ENCODE measurements at places on chromosomes 2 and 18.

DNA sequence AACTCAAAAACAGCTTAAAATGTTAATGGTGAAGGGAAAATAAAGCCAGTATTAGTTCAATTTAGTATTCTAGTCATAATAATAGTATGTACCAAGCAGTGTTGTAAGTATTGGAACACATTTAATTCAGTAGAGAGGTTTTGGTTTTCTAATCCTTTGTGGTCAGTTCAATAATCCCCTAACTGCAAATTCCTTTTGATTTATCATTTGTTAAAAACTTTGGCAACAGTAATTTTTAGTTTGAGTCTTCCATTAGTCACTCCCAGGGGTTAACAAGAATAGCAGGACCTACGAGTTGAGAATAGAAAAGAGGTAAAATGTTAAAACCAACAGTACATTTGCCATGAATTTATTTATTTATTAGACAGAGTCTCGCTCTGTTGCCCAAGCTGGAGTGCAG, 10.7 kb downstream of the MRPL44 start:
- DNase-seq: no peak

- no peak for DNase-seq
Measured at GRCh38 chr18:58241877-58242276, 197.9 kb downstream of the NEDD4L start.

DNA sequence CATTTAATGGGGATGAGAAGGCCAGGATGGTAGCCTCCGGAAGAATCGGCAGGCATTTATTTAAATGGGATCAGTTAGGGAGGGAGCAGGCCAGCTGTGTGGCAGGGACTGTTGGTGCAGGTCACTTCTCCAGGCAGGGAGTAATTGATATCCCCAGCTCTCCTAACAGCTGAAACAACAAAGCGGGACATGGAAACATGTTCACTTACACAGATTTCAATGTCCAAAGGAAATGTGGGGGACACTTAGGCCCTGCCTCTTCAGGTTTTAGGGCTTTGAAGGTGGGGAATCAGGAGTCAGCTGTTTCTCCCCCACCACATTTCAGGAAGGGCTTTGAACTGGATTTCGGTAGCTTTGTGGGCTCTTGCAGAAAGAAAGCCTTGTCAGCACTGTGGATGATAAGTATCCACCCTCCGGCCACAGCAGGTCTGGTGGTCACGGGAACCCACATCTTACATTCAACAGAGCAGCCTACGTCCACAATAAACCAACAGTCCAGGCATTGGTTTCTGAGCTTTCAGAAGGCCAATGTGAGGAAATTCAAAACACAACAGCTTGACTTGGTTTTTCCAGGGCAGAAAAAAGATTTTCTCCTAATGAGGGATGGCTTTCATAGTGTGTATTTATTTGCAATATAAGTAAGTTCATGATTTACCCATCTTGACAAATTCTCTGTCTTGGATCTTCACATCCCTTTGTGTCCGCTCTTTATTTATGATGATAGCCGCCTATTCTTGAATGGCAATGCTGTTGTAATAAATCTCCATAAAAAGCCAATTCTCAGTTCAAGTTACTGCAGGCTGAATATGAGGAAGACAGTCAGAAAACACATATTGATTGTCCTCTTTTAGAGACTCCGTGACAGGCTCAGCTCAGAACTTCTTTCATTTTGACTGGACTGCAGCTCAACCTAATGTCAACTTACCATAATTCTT, 96.6 kb upstream of the NRP2 start:
- no peak for DNase-seq

DNA sequence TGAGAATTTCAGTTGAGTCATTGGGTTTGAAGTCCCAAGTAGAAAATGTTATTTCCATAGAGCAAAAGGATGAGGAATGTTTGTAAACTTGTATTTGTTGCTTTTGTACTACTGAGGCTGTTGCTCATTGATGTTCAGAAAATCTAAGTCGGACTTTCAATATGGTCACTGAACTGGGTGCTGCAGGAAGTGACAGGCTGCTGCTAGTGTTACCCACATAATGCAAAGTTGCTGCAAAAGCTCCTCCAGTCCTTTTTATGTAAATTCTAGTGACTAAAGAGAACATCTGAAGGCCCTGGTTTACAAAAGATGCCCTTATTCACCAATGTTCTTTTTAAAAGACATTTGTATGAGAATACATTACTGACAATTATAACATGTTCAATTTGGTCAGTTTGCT, 131.1 kb upstream of the FAM98A start:
- no peak for DNase-seq

DNA sequence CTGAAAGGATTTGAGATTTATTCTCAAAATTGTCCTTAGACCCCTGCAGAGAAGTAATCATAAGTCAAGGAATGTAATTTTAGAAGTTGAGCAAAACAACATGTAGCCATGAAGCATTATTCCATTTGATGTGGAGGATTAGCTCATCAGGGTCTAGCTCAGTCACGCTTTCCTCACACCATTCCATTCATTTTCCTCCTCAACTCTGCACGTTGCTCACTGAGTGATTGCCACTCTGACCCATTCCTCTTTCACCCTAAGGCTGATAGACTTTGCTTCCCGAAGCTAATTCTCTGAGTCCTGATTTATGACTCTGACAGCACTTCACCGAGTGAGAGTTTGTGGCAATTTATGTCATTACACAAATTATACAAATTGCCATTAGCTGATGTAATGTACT, 820.6 kb upstream of the PIK3C3 start:
- no peak for DNase-seq

- no peak for DNase-seq
Measured at GRCh38 chr2:51899643-51900042, 867.7 kb upstream of the NRXN1 start.

DNA sequence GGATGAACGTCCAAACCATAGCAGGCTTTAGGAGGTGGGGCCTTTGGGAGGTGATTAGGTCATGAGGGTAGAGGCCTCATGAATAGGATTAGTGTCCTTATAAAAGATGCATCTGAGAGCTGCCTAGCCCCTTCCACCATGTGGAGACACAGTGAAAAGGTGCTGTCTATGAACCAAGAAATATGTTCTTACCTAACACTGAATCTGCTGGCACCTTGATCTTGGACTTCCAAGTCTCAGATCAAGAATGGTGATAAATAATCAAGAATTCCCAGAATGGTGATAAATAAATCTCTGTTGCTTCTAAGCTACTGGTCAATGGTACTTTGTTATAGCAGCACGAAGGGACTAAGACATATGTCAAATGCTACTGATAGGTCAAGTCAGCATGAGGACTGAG, 15.1 kb upstream of the DYTN start:
- no peak for DNase-seq

Measured in CD4-positive, alpha-beta T cell (primary cell).